ENCODE measurements at places on chromosomes 12 and 14.

DNA sequence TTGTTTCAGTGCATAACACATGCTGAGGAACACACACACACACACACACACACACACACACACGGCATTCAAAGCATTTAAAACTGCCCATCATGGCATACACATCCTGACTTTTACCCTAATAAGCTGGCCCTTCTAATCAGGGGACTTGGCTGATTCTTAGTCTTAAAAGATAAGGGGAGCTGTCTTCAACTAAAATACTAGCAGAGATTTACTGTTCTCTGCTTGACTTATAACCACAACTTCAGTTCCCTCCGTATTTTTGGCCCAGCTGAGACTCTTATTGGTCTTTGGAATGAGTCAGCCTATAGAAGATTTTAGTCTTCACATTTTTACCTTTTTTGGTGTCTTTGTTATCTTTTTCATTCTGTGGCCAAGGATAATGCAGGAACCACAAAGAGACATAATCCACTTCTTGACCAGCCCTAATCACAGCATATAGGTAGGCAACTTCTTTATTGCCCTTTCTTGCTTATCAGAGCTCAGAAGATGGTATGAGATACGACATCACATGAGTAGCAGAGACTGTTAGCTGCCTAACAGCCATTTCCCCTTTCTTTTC is 25.1 kb upstream of the SLC8A3 start:
- no peak for DNase-seq

DNA sequence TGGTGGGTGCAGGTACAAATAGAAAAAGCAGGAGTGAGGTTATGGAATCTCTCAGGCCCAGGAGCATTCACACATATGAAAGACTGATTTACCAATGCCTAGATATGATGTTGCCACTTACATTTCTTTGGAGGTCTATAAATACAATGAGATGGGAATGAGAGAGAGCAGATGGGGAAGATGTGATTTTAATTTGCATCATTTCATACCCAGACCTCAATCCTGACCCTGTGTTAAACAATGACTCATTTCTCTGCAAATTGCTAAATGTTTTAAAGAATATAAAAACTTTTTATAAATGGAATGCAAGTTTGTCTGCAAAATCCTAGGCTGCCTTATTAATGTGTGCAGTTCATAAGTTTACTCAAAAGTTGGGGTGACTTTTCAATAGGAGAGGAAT is 38.6 kb upstream of the GNG2 start:
- DNase-seq, result peak; percentile 54

DNA sequence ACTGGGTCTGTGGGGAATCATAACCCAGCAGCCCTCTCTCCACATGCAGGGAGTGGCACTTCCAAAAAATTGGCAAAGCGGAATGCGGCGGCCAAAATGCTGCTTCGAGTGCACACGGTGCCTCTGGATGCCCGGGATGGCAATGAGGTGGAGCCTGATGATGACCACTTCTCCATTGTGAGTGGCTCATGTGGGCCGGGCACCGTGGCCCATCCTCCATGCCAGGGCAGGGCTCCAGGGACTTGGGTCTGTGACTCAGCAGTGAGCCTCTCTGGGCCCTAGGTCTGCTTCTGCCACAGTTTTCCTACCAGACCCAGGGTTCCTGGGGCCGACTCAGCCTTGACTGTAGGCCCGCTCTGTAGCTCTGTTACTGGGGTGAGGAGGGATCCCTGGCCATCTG is 2.2 kb downstream of the NPFF start:
- peak; percentile 96 for DNase-seq

DNA sequence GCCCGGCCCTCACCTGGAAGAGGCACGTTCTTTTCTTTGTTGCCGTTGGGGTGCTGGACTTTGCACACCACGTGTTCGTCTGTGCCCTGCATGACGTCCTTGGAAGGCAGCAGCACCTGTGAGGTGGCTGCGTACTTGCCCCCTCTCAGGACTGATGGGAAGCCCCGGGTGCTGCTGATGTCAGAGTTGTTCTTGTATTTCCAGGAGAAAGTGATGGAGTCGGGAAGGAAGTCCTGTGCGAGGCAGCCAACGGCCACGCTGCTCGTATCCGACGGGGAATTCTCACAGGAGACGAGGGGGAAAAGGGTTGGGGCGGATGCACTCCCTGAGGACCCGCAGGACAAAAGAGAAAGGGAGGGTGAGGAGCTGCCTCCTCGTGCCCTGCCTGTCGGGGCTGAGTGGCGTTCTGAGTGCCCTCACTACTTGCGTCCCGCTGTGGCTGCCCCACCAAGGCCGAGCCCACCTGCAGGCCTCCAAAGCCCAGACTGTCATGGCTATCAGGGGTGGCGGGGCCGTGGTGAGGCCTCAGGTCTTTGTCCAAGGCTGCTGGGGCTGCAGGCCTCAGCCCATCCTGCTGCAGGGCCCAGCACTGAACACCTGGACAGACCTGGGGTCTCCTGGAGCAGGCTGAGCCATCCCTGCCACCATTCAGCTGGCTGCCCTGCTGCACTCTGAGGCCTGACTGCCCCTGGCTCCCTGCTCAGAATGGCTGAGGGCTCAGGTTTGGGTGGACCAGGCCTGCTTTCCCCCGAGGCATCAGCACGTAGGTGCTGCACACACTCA is 329.7 kb downstream of the TMEM121 start:
- no peak for DNase-seq

GRCh38 chr12:112018571-112019237 is 5.5 kb downstream of the ERP29 start:
- DNase-seq, result peak; percentile 85

Data from GM23248 (cell line).